A549 treated with CORT108297 at 1 μM for 4 hours (cell line): ENCODE measurements at places on chromosomes 2 and 18. TPM values are rescaled to one million over a fixed set of nuclear protein-coding genes. Genes with fewer than 3 reads are reported as not detected.

The CENPA gene
- 48.7 to 57.9 TPM (median 55.8 TPM) in 5 replicates for total RNA-seq

The AGXT gene
- not detected in 5 replicates for total RNA-seq

The RMDN2 gene
- total RNA-seq, result 4.2 to 5.4 TPM (median 4.3 TPM) in 5 replicates

The SLC40A1 gene
- 2.7 to 3.4 TPM (median 2.9 TPM) in 5 replicates for total RNA-seq
